ENCODE measurements at places on chromosomes 1 and 21. TPM values are rescaled to one million over a fixed set of nuclear protein-coding genes. Genes with fewer than 3 reads are reported as not detected.

LDLRAD1 gene
- total RNA-seq = not detected

C2CD4D gene
- not detected for total RNA-seq

MIS18A gene
- 6.5 TPM for total RNA-seq

EIF4G3 gene
- 31.6 TPM for total RNA-seq

TAS1R1 gene
- not detected for total RNA-seq

OR2M3 gene
- not detected for total RNA-seq

CLCA2 gene
- total RNA-seq = 0.16 TPM

LPAR3 gene
- not detected for total RNA-seq

ZNF593OS gene
- not detected for total RNA-seq

BCL2L15 gene
- total RNA-seq = not detected

RHD gene
- not detected for total RNA-seq

VHLL gene
- total RNA-seq = not detected

CFAP45 gene
- not detected for total RNA-seq

LHX8 gene
- not detected for total RNA-seq

GJA8 gene
- not detected for total RNA-seq

TMEM183A gene
- 70.0 TPM for total RNA-seq

CSMD2 gene
- total RNA-seq = 0.49 TPM

PTPRC gene
- total RNA-seq = not detected

ZFP69B gene
- total RNA-seq = 2.3 TPM

SLC6A9 gene
- total RNA-seq = 21.7 TPM

OR2T10 gene
- not detected for total RNA-seq

NBPF8 gene
- total RNA-seq = 4.4 TPM

TLR5 gene
- total RNA-seq = under 0.01 TPM

SCCPDH gene
- total RNA-seq = 27.4 TPM

GJA9 gene
- total RNA-seq = not detected

ZNF648 gene
- total RNA-seq = not detected

CRYBG2 gene
- not detected for total RNA-seq

MROH7 gene
- total RNA-seq = 0.54 TPM

RGS8 gene
- not detected for total RNA-seq

AGT gene
- total RNA-seq = 0.16 TPM

S100A7A gene
- not detected for total RNA-seq

DYNLT4 gene
- 0.16 TPM for total RNA-seq
